Endodermal cell (in vitro differentiated cells): ENCODE measurements at places on chromosomes 16 and 17.

- DNase-seq: peak; percentile 91
Measured at GRCh38 chr17:77322514-77323412, 182.0 kb downstream of the SEC14L1 start.

DNA sequence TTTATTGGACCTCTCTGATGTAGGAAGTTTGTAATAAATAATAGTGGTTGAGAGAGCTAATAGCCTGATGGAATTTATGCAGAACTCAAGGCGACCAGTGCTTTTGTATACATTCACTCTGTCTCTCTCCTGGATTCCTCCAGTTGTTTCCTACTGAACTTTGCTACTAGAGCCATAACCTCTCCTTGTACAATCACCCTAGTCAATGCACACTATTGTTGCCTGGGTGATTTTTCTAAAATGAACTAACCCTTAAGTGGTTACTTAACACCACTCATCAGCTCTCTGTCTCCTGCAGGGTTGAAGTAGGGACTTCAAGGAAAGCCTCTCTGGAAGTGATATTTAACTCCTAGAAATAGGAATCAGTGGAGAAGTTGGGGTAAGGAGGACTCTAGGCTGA, 9.7 kb downstream of the PHKB start:
- DNase-seq: no peak

- DNase-seq: peak; percentile 100
Measured at GRCh38 chr17:42107597-42108576, 4.6 kb downstream of the DHX58 start.

GRCh38 chr17:48928876-48929811, 15.5 kb downstream of the SNF8 start:
- DNase-seq: no peak

- DNase-seq: no peak
Measured at GRCh38 chr17:18102640-18103039, 5.9 kb upstream of the MYO15A start.

DNA sequence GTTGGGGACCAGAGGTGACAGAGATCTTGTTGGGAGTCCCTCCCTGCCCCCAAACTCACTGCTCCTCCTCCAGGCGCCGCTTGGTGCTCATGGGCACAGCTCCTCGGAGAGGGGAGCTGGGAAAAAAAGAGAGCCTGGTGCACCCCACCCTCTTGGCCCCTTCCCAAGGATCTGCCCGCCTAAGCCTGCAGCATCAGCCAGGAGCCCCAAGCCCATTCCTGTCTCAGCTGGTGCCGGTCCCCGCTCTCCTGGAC, 400 bp downstream of the HCFC1R1 start:
- no peak for DNase-seq

DNA sequence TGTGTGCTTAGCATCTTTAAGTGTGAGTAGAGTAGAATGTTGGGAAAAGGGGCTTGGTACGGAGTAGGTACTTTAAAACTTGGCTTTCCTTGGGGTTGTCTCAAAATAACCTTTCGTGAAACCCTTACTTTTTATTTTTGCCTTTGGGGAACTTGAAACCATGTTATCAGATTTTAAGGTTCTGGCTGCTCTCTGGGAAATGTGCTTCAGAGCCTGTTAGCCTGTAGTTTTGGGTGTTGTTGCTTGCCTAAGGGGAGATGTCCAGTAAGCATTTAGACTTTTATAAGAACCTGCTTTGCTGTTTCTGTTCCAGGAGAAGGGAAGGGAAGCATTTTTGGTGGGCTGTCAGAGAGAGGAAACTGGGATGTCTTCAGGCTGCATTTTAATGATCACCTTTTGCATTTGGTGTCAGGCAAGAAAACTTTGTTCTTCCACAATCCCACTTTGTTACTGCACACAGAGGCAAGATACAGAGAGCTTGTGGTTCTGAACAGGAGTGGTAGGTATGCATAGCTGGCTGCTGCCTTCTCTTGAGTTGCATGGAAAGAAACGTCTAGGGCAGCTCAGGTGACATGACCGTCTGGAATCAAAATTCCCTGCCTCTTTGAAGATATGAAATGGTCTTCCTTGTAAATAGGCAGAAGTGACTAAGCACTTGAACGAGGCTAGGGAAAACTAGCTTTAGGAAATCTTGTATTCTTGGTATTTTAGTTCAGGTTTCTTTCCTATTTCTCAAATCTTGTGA, 1.7 kb downstream of the RABEP1 start:
- no peak for DNase-seq

GRCh38 chr17:39178536-39178935, 12.6 kb upstream of the ARL5C start:
- DNase-seq: no peak

DNA sequence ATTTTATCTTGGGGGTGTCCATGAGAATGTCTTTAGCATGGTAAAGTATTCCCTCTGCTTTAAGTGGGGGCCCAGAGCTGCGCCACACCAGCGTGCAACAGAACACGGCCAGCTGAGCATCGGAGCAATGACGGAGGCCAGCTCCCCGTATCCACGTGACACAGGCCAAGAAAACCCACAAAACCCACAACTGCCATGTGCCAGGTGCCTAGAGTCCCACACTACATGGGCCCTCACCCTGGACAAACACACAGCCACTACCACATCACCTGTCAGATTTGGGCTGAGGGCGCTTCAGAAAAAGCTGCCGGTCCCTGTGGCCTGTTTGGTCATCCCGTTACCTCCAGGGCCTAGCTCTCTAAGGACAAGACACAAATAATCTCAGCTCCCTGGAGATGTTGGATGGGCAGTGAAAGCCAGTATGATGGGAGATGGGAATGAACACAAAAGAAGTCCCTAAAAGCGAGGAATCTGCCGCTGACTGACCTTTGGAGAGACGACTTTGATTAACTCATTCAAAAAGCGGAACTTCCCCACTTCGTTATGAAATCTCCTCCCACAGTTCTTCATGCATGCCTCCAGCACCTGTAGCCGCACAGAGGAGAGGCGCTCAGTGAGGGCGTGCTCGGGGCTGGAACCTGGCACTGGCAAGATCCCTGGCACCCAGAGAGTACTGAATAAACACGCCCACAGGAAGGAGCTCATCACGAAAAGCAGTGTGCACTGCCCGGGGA, 17.1 kb downstream of the GGA3 start:
- no peak for DNase-seq

DNA sequence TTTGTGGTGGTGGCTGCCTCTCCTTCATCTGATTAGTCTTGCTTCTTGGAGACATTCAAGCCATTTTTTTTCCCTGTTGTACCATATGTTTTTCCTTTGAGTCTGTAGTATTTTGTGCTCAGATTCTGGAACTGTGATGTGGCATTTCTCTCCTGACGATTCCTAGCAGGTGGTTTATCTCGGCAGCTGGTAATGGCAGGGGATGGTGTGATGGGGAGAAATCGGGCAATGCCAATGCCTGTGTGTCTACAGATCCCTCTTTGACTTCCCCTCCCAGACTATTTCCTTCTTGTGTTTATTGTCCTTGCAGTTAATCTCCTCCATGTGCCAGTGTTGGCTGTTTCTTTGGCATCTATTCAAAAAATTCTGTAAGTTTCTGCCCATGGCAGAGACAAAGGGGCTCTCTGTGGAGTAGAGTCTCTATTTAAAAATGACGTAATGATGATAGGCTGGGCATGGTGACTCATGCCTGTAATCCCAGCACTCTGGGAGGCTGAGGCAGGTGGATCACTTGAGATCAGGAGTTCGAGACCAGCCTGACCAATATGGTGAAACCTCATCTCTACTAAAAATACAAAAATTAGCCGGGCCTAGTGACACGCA, 90.2 kb upstream of the ERCC4 start:
- DNase-seq: no peak

- no peak for DNase-seq
Measured at GRCh38 chr16:51053775-51054174, 97.3 kb downstream of the SALL1 start.

GRCh38 chr17:4498461-4499397, at the start of gene SPNS2:
Gene SPNS2 (plus strand): TSS chr17:4498881. CDS start chr17:4499048, 167 bp downstream.
- DNase-seq: peak; percentile 92

GRCh38 chr16:22861580-22861979, 47.6 kb downstream of the HS3ST2 start:
- no peak for DNase-seq

DNA sequence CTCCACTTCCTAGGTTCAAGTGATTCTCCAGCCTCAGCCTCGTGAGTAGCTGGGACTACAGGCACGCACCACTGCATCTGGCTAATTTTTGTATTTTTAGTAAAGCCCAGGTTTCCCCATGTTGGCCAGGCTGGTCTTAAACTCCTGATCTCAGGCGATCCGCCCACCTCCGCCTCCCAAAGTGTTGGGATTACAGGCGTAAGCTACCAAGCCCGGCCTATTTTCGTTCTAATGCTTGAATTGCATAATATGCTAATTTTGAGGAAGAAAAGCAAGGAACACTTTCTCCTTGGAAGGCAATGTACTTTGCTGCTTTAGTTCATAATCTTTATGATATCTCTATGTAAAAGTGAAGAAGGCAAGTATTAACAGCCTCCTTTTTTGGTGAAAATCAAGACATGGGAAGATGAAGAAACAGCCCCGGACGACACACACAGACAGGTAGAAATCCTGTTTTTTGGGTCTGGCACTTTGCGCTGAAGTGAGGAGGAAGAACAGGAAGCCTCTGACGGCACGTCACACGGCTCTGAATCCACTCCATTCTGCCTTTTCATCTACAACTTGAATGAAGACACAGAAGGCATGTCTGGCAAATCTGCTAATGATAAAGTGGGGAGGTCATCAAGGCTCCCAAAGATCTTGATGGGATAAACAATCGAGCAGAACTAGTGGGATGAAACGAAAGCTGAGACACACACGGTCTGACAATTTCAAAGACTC, 24.9 kb downstream of the VPS53 start:
- no peak for DNase-seq

GRCh38 chr17:75059369-75060345, 12.6 kb downstream of the KCTD2 start:
- DNase-seq: no peak

DNA sequence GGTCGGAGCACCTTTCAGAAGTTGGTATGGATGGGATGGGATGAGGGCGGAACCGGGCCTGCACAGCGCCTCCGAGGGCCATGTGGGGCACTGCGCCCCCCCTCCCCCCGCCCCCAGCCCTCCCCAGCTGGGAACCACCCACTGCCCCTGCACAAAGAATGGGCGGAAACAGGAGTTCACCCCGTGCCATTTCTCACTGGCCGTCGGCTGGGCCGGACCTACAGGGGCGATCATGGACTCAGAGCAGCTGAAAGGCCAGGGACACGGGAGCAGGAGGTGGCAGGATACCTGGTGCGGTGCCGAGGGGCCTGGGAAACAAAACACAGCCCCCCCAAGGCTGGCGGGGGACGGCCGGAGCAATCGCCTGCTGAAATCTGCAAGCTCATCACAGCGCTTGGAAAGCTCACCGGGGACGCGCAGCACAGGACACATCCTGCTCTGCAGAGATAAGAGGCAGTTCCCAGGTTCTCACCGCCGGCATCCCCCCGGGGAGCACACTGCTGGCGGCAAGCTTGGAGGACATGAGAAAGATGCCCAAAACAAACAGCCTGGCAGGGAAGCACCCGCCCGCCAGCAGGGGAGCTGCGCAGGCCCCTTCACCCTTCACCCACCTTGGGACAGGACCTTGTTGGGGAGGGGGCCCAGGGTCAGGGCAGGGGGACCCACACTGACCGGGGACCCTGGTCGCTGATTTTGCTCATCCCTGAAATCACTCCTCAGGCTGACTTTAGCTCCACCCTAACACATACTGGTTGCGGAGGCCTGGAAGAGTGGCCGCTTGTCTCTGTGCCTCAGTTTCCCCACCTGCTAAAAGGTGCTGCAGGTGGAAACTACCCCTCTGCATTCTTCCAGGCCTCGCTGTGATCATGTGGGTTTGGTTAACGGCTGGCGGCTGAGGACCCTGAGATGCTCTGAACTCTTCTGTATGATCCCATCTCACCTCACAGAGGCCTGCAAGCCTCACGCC, 263.9 kb downstream of the C16orf95 start:
- peak; percentile 87 for DNase-seq

DNA sequence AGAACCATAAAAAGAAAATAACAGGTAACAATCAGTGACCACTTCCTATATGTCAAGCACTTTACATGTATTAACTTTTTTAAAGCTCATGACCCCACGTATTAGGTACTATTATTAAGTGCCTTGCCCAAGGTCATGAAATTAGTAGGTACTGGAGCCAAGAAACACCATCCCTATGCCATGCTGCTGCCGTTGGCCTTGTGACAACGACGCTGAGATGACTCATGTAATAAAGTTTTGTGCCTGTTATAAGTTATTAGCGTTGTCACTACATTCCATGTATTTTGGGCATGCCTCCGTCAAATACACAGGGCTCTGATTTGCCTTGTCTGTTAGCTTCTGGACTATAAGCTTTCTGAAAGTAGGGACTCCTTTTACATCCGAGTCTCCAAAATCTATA, 1.4 kb downstream of the BBS2 start:
- no peak for DNase-seq

- DNase-seq: no peak
Measured at GRCh38 chr17:64964796-64965195, 45.5 kb upstream of the LRRC37A3 start.

DNA sequence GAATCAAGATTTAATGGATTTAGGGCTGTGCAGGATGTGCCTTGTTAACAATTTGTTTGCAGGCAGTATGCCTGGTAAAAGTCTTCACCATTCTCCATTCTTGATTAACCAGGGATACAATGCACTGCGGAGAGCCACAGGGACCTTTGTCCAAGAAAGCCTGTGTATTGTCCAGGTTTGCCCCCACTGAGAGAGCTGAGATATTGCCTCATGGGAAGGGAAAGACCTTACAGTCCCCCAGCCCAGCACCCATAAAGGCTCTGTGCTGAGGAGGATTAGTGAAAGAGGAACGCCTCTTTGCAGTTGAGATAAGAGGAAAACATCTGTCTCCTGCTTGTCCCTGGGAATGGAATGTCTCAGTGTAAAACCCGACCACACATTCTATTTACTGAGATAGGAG, 2169.6 kb downstream of the TP53TG3F start:
- no peak for DNase-seq

DNA sequence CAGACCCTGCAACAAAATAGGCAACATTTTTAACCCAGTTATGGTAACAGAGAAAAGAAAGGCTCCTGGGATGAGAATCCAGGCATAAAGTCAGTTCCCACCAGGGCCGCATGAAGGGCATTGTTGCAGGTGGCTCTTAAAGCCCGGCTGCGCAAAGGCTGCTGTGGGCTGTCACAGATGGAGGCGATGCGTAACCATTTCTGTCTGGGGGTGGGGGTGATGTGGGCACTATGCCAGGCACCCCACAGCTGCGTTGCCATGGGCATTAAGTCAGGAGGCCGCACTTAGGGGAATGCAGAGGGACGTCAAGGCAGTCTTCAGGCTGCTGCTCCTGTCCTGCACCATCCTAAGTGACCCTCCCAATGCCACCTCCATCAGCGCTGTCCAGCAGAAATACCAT, 228.4 kb downstream of the CPPED1 start:
- DNase-seq: no peak

DNA sequence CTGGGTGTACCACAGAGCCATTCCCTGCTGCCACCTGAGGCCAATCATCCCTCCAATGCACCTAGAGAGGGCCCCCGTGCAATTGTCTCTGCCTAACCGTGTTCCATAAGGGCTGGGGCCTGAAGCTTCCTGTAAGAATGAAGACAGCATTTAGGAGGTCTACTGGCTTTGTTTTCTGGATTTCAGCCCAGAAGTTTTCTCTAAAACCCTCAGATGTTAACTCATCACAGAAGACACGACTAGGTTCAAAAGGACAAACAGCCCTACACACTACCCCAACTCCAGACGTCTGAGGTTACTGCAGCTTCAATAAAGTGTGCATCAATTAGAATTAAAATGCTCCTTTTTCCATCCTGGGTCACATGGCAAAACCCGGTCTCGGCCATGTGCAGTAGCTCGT, 10.8 kb upstream of the DRG2 start:
- DNase-seq: no peak

- DNase-seq: peak; percentile 95
Measured at GRCh38 chr17:1720856-1721386, 3.6 kb upstream of the WDR81 start.
